ENCODE measurements at places on chromosomes 4 and X.

GRCh38 chr4:71830497-71831190 lies 46.8 kb upstream of the GC start:
- no peak for DNase-seq

DNA sequence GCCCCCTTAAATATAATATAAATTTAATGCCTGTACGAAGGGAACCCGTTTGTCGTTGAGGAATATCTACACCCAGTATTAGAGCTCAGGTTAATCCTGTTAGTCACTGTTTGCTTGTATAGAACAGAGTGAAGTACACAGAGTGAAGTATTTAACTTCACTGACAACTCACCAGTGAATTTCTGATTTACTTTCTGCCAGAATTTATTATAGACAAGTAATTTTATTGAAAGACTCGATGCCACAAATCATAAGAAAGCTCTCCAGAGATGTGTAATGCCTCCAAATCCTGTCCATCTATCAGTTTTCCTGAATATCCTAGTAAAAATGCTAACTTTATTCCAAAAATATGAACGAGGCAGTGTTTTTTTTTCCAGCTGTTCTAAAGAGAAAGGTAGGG lies 1.6 kb downstream of the GAB1 start:
- no peak for DNase-seq

GRCh38 chr4:88836216-88836615 lies 138.6 kb upstream of the NAP1L5 start:
- no peak for DNase-seq

DNA sequence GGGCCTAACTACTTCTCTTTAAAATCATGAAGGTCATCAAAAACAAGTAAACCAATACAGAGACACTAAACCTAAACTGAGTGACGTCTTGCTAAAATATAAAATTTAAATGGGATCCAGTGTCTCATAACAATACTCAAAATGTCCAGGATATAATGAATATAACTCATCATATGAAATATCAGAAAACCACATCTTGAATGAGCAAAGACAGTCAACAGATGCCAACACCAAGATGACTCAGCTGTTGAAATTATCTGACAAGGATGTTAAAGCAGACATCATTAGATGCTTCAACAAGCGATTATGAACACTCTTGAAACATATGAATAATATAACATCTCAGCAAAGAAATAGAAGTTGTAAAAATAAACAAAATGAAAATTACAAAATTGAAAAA lies 8.3 kb downstream of the NAP1L2 start:
- DNase-seq, result no peak

DNA sequence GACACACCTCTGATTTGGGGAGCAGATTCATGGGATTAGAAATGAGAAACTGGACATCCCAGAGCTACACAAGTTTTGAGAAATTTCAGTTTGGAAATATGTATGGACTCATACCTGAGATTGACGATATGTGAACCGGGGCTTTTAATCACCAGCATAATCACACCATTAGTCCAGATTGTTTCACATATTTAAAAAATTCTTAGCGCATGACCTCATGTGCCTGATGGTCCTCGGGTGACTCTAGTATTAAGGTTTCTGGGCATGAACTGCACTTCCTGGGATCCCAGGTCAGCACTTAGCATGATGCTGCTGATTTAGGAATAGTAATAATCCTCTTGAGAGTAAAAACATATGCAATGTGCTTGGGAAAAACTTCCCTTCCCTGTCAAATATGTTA lies 91.9 kb upstream of the BCOR start:
- DNase-seq, result no peak

DNA sequence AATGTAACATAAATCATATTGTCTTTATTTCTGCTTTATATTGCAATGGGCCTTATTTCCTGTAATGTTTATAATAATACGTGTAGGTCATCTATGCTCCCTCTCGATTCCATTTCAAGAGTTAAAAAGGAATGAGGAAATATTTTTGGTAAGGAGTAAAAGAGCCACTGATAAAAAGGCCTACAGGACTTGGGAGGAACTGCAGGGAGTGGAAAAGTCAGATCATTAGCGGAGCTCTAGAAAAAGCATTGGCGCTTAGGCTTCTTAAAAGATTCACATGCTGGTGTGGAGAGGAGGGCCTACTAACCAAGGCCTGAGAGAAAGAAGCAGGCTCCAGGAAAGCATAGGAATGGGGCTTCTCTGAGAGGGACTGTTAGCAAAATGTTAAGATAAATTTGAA lies 82.9 kb upstream of the PNPLA4 start:
- no peak for DNase-seq

GRCh38 chrX:16444353-16444752 lies 205.6 kb upstream of the S100G start:
- DNase-seq, result no peak

GRCh38 chr4:137293281-137293680 lies 239.0 kb downstream of the PCDH18 start:
- DNase-seq, result no peak

- no peak for DNase-seq
Observed at GRCh38 chrX:45056428-45057145, 144.1 kb downstream of the DIPK2B start.

GRCh38 chr4:38387819-38388218 lies 276.2 kb upstream of the KLF3 start:
- DNase-seq, result no peak

GRCh38 chrX:78378476-78379115 lies 51.2 kb upstream of the CYSLTR1 start:
- DNase-seq, result no peak

DNA sequence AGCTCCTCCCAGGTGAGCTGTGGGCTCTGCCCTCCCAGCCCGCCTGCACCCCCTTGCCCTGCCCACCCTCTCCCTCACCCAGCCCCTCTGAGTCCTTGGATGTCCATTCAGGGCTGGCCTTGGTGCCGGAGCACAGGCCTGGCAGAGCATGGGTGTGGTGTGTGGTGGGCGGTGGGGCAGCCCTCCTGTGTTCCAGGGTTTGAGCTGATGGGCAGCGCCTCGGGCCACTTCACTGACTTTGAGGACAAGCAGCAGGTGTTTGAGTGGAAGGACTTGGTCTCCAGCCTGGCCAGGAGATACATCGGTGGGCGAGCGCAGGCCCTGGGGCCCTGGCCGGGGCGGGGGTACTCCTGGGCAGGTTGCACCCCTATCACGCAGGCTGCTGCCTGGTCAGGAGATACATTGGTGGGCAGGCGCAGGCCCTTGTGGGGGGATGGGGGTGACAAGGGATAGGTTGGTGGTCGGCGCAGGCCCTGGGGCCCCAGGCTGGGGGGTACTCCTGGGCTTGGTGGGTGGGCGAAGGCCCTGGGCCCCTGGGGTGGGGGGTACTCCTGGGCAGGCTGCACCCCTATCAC lies 7.6 kb upstream of the SLC26A1 start:
- DNase-seq, result no peak

DNA sequence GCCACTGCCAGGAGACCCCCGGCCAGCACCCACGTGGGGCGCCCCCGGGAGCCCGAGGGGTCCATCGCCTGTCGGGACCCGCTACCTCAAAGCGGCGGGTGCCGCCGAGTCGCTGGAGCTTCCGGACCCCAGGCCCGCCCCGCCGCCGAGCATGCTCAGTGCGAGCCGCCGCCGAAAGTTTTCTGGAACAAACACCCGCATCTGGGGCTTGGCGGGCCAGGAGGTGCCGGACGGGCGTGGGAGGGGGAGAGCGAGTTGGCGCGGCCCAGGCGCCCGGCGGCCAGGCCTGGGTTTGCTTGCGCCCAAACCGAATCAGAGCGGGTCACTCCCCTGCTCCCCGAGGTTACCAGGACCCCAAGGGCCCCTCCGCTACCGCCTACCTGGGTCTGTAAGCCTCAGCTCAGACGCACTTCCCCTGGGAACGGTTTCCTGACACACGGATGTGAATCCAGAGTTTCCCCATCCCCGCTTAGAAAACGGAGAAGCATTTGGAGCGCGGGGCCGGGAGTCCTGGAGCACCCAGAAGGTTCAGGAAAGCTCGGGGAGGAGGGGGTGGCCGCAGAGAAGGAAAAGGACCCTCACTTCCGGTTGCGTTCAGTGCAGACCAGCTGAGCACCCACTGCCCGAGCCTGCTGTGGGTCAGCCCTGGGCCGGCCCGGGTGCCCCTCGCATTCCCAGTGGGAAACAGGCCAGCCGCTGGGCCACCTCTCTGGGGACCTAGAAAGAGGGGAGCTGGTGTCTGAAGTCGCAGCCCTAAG lies at the start of gene EVC2:
TSS of gene EVC2 (minus strand) at position 111 of the 758 bp plus-strand sequence. CDS start at position 65, 46 bp downstream.
- peak; percentile 13 for DNase-seq

- no peak for DNase-seq
Observed at GRCh38 chr4:35125995-35126712, 1118.2 kb downstream of the ARAP2 start.

DNA sequence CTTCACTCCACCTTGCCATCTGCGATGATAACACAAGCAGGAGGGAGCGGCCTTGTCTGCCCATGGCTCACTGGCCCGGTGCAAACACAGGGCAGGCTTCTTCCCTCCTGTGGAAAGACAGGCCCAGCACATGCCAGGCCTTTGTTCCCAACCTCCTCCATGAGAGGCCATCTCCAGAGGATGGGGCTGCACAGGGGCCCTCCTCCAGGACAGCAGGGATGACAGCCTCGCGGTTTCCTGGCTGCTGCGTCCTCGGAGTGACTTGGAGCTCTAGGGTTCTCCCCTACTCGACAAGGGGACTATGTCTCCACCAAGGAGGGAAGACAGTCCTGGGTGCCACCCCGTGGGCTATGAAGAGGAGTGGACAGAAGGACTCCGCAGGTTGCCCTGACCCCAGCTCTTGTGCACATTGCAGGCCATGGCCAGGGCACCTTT lies 21.8 kb downstream of the RNF212 start:
- DNase-seq, result no peak

- DNase-seq, result no peak
Observed at GRCh38 chrX:17442898-17443297, 67.9 kb downstream of the NHS start.

DNA sequence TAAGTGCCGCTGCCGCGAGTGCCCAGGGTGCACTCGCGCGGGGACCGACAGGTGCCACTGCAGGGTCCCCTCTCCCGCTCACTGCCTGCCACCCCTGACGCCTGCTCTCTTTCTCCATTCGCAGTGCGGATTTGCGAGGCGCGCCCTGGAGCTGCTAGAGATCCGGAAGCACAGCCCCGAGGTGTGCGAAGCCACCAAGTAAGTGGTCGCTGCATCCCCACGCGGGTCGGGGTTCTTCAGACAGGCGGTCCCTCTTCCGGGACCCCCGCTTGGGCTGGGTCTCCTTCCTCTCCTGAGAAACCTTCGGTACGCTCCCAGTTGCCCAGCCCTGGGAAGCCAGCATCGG lies 547 bp downstream of the GUCY1A1 start:
- DNase-seq, result no peak

DNA sequence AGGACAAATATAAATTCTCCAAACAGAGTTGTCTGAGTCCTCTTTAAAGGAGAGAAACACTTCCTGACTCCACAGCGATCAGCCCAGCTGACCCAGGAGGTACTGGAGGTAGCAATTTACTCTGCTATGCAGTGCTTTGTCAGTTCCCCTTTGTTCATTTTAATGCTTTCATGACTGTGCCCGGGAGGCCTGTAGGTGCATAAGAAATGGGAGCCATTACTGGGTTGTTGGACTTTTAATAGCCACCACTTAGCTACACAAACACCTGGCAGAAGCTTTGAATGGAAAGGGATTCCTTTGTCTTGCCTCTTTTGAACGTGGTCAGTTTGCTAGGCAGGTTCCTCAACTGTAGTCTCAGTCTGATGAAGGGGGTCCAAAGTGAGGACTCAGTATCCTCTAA lies 59.0 kb upstream of the AFF2 start:
- DNase-seq, result no peak

- no peak for DNase-seq
Observed at GRCh38 chrX:120090208-120090607, 12.7 kb upstream of the RHOXF2B start.

DNA sequence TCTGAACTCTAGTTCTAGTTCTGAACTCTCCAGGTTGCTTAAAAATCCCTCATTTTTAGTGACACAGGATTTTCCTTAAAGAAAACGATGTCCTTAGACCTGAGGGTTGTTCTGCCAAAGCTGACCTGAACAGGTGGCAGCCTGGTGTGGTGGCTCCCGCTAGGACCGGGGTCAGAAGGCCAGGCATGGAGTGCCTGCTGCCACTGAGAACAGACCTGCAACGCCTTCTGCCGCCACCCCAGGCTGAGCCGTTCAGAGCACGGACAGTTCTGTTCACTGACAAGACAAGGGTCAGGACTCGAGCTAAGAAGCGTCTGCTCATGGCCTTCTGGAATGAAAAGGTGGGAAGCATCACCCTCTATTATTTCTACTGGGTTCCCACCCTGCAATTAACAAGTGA lies 15.8 kb downstream of the DCTD start:
- DNase-seq, result no peak

- DNase-seq, result no peak
Observed at GRCh38 chr4:123919576-123920098, 523.0 kb downstream of the SPRY1 start.

- no peak for DNase-seq
Observed at GRCh38 chr4:89898304-89898716, 3.7 kb downstream of the MMRN1 start.

- DNase-seq, result no peak
Observed at GRCh38 chr4:10753336-10753735, 68.8 kb upstream of the CLNK start.

DNA sequence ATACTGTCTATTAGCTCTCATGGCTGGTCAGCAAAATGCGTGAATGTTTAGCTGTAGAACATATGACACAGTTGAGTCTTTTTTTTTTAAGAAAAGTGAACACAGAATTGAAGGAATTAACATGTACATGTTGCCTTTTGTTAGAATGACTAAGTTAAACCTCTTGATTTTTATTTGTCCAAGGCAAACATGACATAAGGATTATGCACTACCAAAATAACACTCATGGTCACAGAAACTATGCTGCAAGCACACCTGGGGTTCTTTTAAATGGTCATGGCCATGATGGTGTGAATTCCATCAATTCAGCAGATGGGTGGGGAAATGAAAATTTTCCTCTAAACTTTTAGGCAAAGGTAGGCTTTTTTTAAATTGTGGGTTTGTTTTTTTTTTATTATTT lies 80.1 kb upstream of the CXCL13 start:
- DNase-seq, result no peak

- DNase-seq, result no peak
Observed at GRCh38 chr4:72969976-72970375, 99.5 kb downstream of the COX18 start.

GRCh38 chrX:31243804-31244203 lies 172.0 kb upstream of the FTHL17 start:
- no peak for DNase-seq

- DNase-seq, result no peak
Observed at GRCh38 chr4:158652920-158653319, 18.8 kb downstream of the C4orf46 start.

DNA sequence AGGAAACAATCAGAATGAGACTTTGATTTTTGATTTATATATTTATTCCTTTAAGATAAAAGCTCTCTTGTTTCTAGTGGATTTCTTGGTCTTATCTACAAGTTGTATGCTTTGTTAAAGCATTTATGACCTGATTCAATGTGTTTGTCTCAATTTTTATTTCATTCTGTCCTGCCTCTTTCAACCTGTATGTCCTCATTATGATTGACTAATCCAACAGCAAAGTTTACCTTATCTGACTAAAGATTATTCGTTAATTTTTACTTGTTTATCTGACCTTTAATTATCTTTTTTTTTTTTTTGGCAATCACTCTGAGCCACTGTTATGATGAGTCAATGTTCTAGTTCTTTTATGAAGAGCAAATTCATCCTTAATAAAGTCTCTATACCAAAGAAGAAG lies 54.9 kb downstream of the UGT2A3 start:
- DNase-seq, result no peak
